Peyer's patch (tissue), 4 donors: ENCODE measurements at places on chromosomes 16 and 17.

- no peaks in the 10 kb centered on the region for H3K4me1 ChIP-seq
- H3K4me3 ChIP-seq = no peak overlapping the region
- H3K27ac ChIP-seq = no peak overlapping the region
- no peak for DNase-seq
Measured at GRCh38 chr16:66204756-66205155, 161.7 kb upstream of the CDH5 start.

DNA sequence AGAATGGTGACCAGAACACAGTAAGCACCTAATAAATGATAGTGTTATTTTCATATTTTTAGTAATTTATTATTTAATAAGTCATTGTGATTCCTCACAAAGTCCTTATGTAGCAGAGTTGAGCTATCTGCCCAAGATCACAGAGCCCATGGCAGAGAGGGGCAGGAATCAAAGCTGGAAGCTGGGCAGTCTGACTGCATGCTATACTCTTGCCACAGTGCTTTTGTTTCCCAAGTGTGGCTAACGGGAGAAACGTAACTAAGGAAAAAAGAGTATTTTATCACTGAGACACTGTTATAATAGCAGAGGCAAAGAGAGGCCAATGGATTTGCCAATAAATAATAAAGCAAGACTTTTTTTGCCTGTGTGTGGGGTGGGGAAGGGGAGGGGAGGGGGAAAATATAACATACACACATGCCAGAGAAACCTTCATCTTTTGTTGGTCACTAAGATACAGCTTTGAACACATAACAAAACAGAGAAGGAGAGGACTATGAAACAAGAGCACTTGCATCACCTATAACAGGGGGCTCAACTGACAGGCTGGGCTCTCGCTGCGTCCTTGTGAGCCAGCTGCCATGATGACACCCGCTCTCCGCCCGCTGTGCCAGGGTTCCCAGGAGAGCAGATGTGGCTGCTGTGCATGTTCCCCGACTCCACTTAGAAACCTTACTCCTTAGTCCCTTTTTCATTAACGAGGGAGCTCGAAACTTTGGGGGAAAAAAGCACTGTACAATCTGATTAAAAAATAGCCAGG, 10.1 kb downstream of the CSNK2A2 start:
- DNase-seq = no peak
- H3K27ac ChIP-seq = no peak overlapping the region
- H3K36me3 ChIP-seq = no peaks in the 10 kb centered on the region
- H3K4me3 ChIP-seq = no peak overlapping the region
- H3K27me3 ChIP-seq = no peaks in the 10 kb centered on the region
- H3K4me1 ChIP-seq = no peaks in the 10 kb centered on the region

DNA sequence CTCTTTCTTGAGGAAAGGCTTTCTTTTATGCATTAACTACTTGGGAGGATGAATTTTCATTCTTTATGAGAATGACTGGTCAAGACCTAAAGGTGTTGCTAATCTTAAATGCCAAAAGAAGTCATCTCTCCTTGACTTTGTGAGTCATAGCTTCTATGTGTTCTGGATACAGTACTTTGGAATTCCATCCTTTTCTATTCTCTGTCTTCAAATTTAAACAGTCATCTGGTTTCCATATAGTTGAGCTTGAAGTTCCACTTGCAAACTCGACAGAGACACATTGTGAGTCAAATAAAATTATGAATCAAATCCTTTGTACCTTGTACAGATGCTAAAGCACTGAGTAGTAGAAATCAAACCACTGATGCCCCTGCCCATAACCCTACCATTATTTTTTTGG, 271.9 kb upstream of the PMFBP1 start:
- no peaks in the 10 kb centered on the region for H3K4me1 ChIP-seq
- H3K36me3 ChIP-seq = no peaks in the 10 kb centered on the region
- DNase-seq = no peak
- no peak overlapping the region for H3K27ac ChIP-seq

DNA sequence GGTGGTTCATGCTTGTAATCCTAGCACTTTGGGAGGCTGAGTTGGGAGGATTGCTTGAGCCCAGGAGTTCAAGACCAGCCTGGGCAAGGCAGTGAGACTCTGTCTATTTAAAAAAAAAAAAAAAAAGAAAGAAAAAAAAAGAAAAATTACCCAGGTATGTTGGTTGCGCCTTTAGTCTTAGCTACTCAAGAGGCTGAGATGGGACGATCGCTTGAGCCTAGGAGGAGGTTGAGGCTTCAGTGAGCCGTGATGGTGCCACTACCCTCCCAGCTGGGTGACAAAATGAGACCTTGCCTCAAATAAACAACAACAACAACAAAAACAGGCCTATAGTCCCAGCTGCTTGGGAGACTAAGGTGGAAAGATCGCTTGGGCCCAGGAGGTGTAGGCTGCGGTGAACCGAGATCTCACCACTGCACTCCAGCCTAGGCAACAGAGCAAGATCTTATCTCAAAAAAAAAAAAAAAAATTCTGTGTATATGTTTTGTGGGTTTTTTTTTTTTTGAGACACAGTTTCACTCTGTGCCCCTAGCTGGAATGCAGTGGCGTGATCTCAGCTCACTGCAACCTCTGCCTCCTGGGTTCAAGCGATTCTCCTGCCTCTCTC, 12.5 kb upstream of the ANKRD40CL start:
- no peaks in the 10 kb centered on the region for H3K4me1 ChIP-seq
- no peaks in the 10 kb centered on the region for H3K27me3 ChIP-seq
- no peak overlapping the region for H3K4me3 ChIP-seq
- no peak overlapping the region for H3K27ac ChIP-seq
- H3K36me3 ChIP-seq = no peaks in the 10 kb centered on the region

DNA sequence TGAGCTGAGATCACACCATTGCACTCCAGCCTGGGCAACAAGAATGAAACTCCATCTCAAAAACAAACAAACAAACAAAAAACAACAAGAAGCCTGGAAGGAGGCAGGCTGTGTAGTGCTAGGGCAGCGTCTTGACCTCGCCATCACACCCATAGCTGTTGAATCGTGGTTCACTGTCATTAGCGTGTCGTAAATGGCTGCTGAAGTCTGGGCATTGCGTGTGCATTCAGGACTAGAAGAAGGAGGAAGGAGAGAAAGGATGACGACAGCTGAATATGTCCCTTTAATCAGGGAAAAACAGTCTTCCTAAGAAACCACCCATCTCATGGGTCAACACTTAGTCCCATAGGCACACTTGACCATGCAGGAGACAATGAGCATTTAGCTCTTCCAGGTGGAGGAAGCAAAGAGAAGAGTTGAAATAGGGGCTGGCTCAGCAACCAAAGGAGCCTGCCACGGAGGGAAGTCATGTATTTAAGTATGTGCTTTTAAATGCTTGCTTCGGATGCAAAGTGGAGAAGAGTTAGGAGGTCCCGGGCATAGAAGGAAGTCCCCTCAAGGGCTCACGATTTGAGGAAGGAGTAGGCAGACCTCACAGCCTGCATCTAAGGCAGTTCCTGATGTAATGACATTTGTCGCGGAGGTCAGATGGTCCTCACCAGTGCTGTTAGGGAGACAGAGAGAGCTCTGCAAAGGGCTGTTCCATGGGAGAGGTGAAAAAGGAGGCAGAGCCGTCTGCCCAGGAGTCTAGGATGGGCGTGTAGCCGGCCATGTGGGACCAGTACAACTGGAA, 8.8 kb downstream of the PRSS22 start:
- no peak overlapping the region for H3K27ac ChIP-seq
- no peaks in the 10 kb centered on the region for H3K36me3 ChIP-seq
- no peak overlapping the region for H3K4me3 ChIP-seq
- no peaks in the 10 kb centered on the region for H3K27me3 ChIP-seq
- no peaks in the 10 kb centered on the region for H3K4me1 ChIP-seq

GRCh38 chr17:73400915-73401545, 89.2 kb upstream of the CDC42EP4 start:
- no peaks in the 10 kb centered on the region for H3K27me3 ChIP-seq
- no peaks in the 10 kb centered on the region for H3K4me1 ChIP-seq
- no peak overlapping the region for H3K27ac ChIP-seq
- DNase-seq = no peak
- no peaks in the 10 kb centered on the region for H3K36me3 ChIP-seq
- no peak overlapping the region for H3K4me3 ChIP-seq

DNA sequence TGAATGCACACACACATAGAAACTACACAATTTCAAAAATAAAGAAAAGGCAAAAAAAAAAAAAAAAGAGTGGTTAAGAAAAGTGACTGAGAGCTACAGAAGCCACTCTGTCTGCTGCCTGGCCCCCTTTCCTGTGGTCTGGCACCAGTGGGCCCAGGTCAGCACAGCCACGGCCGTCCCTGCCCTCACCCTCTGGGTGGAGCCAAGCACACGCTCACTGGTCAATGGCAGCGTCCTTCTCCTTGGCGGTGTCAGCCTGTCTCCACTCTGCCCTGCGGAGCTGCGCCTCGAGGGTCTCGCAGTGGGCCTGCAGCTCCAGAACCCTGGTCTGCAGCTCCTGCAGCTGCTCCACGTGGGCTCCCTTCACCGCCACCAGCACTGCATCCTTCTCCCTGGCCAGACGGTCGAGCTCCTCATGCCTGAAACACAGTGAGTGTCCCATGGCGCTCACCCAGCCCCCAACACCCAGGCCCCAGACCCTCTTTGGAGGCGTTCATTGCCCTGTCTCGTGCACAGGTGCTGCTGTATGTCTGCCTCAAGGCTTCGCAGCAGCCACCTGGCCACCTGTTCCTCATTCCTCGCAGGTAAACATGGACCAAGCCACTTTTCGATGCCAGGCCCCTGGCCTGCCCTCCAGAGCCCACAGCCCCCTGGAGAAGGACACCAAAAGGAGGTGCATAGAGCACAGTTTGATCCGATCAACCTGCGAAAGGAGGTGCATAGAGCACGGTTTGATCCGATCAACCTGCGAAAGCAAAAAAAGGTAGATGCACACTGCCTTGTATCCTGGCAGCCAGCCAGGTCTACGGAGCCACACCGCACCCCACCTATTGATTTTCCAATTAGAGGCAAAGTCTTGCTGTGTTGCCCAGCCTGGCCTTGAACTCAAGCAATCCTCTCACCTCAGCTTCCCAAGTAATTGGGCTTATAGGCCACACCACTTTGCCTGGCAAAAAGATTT, 24.4 kb downstream of the CCDC57 start:
- H3K27me3 ChIP-seq = no peaks in the 10 kb centered on the region
- peaks cover 25% of the 10 kb centered on the region for H3K36me3 ChIP-seq
- DNase-seq = no peak
- no peaks in the 10 kb centered on the region for H3K4me1 ChIP-seq
- H3K27ac ChIP-seq = no peak overlapping the region

- no peak overlapping the region for H3K4me3 ChIP-seq
- no peaks in the 10 kb centered on the region for H3K36me3 ChIP-seq
- H3K27ac ChIP-seq = no peak overlapping the region
- H3K4me1 ChIP-seq = no peaks in the 10 kb centered on the region
Measured at GRCh38 chr17:11177340-11177739, 63.7 kb upstream of the SHISA6 start.

- H3K4me3 ChIP-seq = no peak overlapping the region
- H3K27ac ChIP-seq = no peak overlapping the region
- peaks cover 15% of the 10 kb centered on the region for H3K4me1 ChIP-seq
Measured at GRCh38 chr16:28876019-28876659, 2.1 kb upstream of the ATP2A1 start.

- no peak overlapping the region for H3K4me3 ChIP-seq
- H3K4me1 ChIP-seq = no peaks in the 10 kb centered on the region
Measured at GRCh38 chr17:55386796-55387332, 34.8 kb downstream of the MMD start.

GRCh38 chr16:47715442-47716083, 254.4 kb downstream of the PHKB start:
- no peaks in the 10 kb centered on the region for H3K27me3 ChIP-seq
- H3K27ac ChIP-seq = no peak overlapping the region
- no peak overlapping the region for H3K4me3 ChIP-seq
- H3K36me3 ChIP-seq = no peaks in the 10 kb centered on the region
- DNase-seq = no peak

- H3K4me3 ChIP-seq = peak overlapping the region; percentile 87
- no peak for DNase-seq
- no peaks in the 10 kb centered on the region for H3K27me3 ChIP-seq
- H3K27ac ChIP-seq = peak overlapping the region; percentile 73
Measured at GRCh38 chr17:82698974-82699442, 510 bp upstream of the RAB40B start.

- H3K27me3 ChIP-seq = no peaks in the 10 kb centered on the region
- H3K27ac ChIP-seq = no peak overlapping the region
- H3K36me3 ChIP-seq = no peaks in the 10 kb centered on the region
- H3K4me3 ChIP-seq = no peak overlapping the region
- no peak for DNase-seq
- H3K4me1 ChIP-seq = no peaks in the 10 kb centered on the region
Measured at GRCh38 chr16:80889779-80890359, 85.5 kb upstream of the CDYL2 start.

DNA sequence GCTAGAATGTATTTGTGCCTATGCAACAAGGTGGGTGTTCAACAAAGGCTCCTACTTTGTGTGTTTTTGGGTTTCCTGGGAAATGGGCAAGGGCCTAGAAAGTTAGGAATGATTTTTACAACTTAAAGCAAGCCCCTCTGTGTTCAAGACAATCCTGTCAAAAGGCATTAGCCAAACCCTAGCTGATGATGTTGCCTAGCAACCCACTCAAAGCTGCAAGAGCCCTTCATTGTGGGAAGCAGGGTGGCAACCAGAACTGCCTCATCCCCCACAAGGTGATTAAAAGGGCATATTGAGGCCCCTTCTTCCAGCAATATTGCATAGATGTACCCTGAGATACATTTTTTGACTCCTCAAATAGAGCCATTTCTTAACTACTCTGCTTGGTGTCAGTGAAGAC, 16.0 kb upstream of the RASL10B start:
- H3K4me3 ChIP-seq = no peak overlapping the region
- no peak for DNase-seq
- no peaks in the 10 kb centered on the region for H3K27me3 ChIP-seq
- no peak overlapping the region for H3K27ac ChIP-seq

DNA sequence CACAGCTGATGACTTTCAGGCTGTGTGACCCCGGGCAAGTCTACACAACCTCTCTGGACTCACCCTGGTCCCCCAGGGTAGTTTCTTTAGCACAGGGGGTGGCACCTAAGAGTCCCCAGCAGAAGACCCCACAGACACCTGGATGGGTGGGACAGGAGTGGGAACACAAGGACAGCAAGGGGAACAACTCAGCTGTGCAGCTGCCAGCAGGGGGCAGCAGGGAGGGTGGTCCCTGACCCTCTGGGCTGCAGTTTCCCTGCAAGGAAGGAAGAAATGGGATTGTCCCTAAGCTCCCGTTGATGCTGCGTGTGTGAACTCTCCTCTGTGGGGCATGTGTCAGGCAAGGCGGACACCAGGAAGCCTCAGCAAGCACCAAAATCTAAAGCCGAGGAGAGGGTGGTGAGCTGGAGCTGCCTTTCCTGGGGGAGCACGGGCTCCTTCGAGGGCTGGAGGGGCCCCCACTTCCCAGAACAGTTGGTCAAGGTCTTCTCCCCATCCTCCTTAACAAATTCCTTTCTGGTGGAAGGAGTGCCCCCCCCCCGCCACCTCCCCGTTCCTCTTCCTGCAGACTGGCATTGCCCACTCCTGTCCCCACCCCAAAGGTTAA, 24.1 kb upstream of the CDH5 start:
- H3K4me3 ChIP-seq = no peak overlapping the region
- H3K27ac ChIP-seq = no peak overlapping the region
- DNase-seq = no peak

GRCh38 chr16:12090151-12090530, 113.6 kb downstream of the SNX29 start:
- H3K27me3 ChIP-seq = no peaks in the 10 kb centered on the region
- H3K36me3 ChIP-seq = no peaks in the 10 kb centered on the region
- H3K4me3 ChIP-seq = peak overlapping the region; percentile 11

- H3K27ac ChIP-seq = no peak overlapping the region
- no peaks in the 10 kb centered on the region for H3K27me3 ChIP-seq
- no peaks in the 10 kb centered on the region for H3K4me1 ChIP-seq
- no peaks in the 10 kb centered on the region for H3K36me3 ChIP-seq
Measured at GRCh38 chr17:16267174-16267573, 50.2 kb downstream of the PIGL start.

GRCh38 chr17:70552230-70552981, 383.1 kb downstream of the KCNJ2 start:
- H3K4me3 ChIP-seq = no peak overlapping the region
- no peaks in the 10 kb centered on the region for H3K27me3 ChIP-seq
- DNase-seq = no peak
- H3K4me1 ChIP-seq = no peaks in the 10 kb centered on the region
